Small intestine (tissue), 16 donors: ENCODE measurements at places on chromosomes 7 and 10. TPM values are rescaled to one million over a fixed set of nuclear protein-coding genes. Genes with fewer than 3 reads are reported as not detected.

OR13A1 gene
- polyA plus RNA-seq: 0.12 TPM

CLCN1 gene
- not detected for polyA plus RNA-seq

EPHA1 gene
- polyA plus RNA-seq: 19.6 TPM

TMEM270 gene
- polyA plus RNA-seq: not detected

PHKG1 gene
- polyA plus RNA-seq: 0.49 TPM

SHOC2 gene
- polyA plus RNA-seq: 17.8 TPM
